Activated T-helper 1 cell treated with anti-CD3 and anti-CD28 coated beads, Interleukin-2, amount 50 U/mL, for 16 hours (primary cell): ENCODE measurements at places on chromosomes 4 and X.
A peak's percentile ranks its signal among the peaks of the same experiment; 100 is the strongest.

GRCh38 chr4:80948141-80948540 is 82.4 kb upstream of the BMP3 start:
- no peak for DNase-seq

DNA sequence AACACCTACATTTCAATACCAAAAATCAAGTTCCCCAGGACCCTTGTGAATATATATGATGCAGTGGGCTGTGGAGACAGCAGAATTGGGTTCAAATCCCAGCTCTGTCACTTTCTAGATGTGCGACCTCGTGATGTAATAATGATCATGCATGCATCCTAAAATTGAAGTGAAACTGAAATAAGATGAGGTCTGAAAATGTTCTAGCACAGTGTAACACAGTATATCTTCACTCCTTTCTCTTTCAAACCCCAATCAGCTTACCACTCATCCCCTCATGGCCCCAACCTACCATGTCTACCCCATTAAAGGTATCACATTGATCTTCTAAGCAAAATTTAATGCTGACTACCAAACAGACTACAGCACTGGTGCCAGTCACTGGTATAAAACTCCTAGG is 69.9 kb upstream of the BRS3 start:
- no peak for DNase-seq

GRCh38 chr4:141851246-141851891 is 215.0 kb downstream of the IL15 start:
- DNase-seq: no peak

DNA sequence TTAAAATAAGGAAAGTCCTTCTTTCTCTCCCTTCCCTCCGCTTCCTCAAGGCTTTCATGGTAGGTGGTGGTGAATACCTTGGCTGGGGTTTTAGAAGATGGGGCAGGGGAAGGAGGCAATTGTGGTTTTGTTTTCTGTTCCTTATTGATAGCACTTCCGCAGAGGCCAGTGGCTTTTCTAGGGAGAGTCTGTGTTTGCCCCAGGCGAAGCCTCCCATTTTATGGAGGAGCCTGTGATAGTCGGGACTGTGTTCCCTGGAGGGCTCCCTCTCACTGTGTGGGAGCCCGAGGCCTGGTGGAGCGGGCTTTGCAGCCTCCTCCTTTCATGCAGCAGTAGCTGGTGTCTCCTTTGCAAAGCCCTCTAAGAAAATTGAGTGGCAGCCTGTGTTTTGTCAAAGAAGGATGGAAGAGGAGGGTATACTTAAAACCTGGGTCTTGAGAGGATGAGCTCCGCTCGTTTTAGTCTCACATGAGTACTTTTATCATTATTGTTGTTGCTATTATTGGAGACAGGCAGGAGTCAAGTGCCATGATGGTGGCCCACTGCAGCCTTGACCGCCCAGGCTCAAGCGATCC is 29.8 kb upstream of the STOX2 start:
- DNase-seq: no peak

GRCh38 chrX:72470532-72471223 is 102.0 kb downstream of the HDAC8 start:
- DNase-seq: no peak

DNA sequence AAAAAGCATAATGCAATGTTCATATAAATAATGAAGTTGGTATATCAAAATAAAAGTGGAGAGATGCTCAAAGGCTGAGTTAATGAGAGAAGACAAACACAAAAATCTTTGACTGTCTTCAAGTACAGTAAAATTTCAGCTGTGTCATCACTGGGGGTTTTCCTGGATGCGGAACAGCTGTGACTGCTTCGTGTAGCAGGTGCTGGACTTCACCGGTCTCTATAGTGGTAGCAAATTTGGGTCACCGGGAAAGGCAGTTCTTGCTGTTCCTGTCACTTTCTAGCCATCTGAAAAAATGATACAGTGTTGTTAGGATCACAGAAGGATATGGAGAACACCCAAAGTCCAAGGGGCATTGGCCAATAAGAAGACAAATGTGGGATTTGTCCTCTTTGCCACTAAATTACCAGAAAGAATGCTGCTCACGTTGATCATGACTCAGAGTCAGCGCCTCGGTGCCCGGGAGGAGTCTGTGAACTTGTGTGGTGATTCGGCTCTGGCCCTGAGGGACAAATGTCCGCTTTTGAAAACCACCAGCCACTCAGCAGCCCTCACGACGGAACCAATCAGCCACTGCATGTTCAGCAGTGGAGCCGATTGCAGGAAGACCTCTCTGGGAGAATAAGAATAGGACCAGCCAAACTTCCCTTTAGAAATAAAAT is 230.1 kb upstream of the FAT1 start:
- DNase-seq: no peak

DNA sequence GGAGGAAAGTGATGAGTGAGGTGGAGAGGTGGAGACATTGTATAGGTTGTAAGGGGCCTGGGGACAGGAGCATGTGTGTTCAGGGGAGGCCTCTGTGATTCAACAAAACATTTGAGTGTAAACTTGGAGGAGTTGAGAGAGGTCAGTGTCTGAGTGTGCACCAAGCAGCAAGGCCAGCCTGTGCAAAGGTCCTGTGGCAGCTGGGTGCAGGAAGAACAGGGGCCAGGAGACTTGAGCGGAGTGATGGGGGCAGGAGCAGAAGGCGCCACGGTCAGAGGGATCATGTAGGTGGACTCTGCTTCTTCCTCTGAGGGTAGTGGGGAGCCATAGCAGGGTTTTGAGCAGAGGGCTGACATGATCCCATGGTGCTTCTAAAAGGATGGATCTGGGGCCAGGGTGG is 9.6 kb upstream of the PSAPL1 start:
- no peak for DNase-seq

GRCh38 chrX:7083468-7084396 is 63.8 kb upstream of the STS start:
- peak; percentile 48 for DNase-seq

GRCh38 chrX:10230222-10230621 is 73.4 kb downstream of the CLCN4 start:
- DNase-seq: no peak

DNA sequence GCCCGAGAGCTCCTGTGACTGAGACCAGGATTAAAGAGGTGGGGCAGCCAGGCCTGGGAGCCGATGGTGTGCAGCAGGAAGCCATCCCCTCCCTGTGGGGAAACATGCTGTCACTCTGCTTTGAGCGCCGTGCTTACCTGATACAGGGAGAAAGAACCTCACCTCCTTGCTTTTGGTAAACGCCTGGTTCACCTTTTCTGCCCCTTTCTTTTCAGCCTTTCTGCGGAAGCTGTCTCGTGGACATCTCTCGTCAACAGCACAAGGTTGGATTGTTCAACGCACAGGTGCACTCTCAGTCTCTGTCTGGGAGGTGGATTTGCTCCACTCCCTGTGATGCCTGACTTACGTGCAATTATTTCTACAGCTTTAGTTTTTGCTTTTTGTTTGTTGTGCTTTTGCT is 12.0 kb downstream of the ZFYVE28 start:
- DNase-seq: no peak

GRCh38 chr4:155901013-155901412 is 2.5 kb upstream of the TDO2 start:
- no peak for DNase-seq

GRCh38 chrX:143581240-143581639 is 54.7 kb downstream of the SLITRK4 start:
- no peak for DNase-seq

DNA sequence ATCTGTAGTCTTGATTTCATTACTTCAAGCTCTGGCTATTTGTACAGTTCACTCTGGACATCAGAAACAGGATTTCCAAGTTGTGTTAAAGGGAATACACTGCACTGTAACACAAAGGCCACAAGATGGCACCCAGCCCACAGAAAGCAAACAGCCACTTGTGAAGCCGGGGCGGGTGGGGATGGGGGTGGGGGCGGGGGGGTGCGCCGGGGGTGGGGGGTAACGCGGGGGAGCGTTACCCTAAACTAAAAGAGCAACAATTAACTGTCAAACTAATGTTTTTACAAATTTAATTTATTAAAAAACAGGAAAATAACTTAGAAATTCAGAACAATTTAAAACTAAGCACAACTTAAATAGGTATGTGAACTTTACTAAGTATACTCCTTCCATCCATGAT is 27.3 kb downstream of the PRDX4 start:
- no peak for DNase-seq

DNA sequence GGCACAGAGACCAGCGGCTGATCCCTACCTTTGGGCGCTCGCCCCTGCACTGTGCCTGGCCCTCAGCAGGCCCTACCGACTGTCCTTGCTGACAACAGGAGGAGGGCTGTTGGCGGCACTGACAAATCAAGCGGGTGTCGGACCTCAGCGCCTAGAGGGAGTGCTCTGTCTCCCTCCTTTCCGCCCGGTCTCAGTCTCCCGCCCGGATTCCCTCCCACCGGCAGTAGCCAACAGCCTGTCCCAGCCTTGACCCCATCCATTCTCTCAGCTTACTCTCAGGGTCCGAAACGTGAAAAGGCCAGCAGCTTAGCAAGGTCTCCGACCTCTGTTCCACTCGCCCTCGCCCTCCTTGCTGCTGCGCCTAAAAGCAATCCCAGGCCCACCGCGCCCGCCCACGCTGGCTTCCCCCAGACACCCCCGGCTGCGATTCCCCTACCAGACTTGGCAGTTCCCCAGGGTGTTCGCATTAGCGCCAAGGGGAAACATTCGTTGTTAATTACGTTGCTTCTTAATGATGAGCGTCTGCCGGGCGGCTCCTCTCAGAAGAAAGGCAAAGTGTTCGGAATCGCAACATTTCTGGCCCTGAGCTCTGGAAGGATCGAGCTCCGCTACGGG is 96.2 kb downstream of the SOWAHB start:
- DNase-seq: no peak

DNA sequence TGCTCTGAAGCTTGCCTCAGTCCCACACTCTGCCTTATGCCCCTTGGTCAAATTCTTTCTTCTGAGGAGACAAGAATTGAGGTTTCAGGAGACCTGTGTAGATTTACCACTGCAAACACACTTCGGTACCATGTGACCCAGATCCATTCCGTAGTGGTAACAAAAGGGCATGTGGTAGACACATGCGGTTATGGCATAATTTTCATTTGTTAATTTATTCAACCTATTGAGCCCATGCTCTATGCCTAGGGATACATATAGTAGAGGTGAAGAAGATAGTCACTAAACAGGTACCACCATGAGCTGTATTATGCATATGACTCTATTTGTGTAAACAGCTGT is 190.9 kb downstream of the NDST4 start:
- DNase-seq: no peak

- no peak for DNase-seq
These were observed 32.7 kb upstream of the MSN start for GRCh38 chrX:65634732-65635131.

GRCh38 chr4:38565271-38566199 is 98.5 kb upstream of the KLF3 start:
- DNase-seq: no peak

DNA sequence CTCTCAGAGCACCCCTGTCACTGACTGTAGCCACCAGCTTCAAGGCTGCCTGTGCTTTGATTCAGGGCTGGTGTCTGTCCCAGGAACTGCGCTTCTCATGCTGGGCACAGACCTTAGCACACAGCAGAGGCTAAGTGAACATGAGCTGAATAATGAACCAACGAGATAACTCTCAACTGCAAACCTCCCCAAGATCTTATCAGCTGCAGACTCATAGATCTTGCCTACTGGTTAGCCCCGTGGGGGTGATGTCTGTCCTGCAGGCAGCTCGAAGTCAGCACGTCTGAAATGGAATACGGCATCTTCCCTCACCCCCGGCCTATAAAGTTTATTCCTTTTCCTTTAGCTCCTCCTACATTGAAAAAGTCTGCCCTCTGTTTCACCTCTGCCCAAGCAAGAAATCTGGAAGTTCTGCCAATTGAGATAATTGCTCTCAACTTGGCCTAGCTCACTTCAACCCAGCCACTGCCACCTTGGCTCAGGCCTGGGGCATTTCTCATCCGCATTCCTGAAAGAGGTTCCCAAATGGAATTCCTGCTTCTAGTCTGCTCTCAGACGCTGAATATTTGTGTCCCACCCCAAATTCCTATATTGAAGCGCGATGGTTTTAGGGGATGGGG is 73.7 kb downstream of the GATB start:
- DNase-seq: no peak

GRCh38 chr4:77636902-77637301 is 31.3 kb downstream of the CXCL13 start:
- DNase-seq: no peak

DNA sequence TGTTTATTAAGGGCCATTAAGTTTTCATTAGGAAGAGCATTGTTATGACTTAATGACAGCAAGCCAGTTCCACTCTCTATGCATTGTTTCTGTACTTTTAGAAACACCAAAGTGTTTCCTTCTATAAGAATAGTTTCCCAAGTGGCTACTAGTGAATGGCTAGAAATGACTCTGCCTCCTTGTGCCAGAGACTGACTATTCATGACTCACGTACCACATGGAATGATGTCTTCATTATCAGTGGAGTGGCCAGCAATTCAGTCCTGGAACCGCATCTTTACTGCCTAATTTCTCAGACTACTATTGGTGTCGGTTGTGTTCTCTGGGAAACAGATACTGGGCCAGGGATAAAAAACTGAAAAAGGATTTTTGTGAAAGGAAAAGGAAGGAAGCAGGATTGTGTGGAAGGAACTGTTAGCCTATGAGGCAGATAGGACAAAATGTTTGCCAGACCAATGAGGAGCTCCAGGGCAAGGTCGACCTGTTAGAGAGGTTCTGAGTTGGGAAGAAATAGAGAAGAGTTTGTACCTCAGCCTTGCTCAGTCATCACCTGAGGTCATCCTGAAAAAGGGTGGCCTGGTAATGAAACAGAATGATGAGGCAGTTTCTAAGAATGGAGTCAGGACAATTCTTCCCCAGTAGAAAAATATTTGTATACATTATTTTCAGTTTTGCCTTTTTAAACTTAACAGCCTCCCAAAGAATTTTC is 218.6 kb downstream of the SPCS3 start:
- DNase-seq: no peak

DNA sequence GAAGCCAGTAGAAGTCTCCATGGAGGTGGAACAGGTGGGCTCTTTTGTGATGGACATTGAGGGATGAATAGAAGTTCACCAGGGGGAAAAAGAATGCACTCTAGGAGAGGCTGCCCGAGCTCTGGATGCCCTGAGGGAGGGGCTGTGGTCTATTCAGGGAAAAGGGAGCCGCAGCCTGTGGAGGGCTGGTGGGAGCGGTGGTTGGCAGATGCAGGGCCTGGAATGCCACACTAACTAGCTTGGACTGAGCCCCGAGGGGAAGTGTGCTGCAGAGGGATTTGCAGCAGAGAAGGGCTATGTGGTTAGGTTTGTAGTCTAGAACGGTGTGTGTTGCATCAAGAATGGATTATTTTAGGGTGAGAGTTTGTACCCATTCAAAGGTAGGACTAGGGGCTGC is 29.5 kb upstream of the PSAPL1 start:
- no peak for DNase-seq

GRCh38 chrX:81414630-81415029 is 212.7 kb downstream of the SH3BGRL start:
- no peak for DNase-seq

DNA sequence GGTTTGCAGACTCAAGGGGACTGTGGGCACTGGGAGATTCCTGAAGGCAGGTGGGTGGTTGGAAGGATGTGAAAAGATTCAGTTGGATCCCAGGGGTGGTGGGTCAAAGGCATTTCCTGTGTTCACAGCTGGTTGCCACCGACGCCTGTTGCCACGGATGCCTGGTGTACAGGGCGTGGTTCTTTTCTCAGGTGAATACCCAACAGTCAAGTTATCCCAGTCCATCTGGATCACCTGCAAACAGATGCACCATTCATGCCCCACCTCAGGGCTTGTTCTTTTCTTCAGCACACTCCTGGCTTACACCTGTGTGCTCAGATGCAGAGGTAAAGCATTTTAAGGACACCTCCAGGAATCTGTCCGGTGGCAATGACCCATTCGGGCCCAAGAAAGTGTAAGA is 55.8 kb upstream of the SHOX start:
- DNase-seq: no peak

GRCh38 chr4:54099748-54100574 is at the start of gene GSX2:
Gene GSX2, plus strand, starts transcription at chr4:54100163. Its CDS starts 182 bp downstream, at chr4:54100345.
- no peak for DNase-seq

- no peak for DNase-seq
These were observed 22.9 kb upstream of the PUDP start for GRCh38 chrX:7170898-7171297.
